Astrocyte of the cerebellum (primary cell): ENCODE measurements at places on chromosomes 6 and 20.

DNA sequence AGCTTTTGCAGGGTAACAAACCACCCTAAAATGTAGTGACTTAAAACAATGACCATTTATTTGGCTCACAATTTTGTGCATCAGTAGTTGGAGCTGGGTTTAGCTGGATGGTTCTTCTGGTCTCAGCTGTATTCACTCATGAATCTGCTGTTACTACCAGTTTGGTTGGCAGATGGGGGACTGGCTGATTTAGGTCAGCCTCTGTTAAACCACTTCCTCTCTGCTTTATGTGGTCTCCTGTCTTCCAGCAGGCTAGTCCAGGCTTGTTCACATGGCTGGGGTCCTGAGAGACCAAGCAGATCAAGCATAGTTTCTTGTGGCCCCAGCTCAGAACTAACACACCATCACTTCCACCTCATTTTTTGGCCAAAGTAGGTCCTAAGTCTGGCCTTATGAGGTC, 67.2 kb upstream of the LAMP5 start:
- DNase-seq: no peak

DNA sequence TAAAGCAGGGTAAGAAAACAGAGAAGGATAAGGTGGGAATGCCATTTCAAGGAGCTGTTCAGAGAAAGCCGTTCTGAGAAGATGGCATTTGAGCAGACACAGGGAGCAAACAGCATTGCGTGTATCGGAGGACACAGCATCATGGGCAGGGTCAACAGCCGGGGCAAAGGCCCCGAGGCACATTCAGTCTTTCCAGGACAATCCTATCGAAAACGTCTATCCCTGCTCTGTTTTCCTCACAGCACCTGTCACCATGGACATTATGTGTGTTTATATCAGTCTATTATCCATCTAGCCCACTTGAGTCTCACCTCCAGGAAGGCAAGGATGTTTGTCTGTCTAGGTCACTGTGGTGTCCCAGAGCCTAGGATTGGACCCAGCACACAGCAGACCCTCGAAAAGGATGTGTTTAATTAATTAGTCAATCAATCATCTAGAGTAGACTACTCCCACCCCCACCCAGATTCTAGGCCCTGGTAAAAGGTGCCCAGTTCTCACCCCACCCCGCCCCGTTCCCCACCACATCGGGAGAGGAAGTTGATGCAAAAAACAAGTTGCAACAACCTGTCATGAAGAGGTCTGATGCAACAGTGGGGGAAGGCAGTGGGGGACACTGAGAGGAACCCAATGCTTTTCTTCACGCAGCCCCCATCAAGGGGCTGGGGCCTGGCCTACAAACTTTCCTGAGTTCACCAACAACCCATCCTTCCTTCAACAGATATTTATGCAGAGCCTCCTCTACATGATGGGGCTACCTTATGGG, 66.6 kb downstream of the PREX1 start:
- DNase-seq: no peak

DNA sequence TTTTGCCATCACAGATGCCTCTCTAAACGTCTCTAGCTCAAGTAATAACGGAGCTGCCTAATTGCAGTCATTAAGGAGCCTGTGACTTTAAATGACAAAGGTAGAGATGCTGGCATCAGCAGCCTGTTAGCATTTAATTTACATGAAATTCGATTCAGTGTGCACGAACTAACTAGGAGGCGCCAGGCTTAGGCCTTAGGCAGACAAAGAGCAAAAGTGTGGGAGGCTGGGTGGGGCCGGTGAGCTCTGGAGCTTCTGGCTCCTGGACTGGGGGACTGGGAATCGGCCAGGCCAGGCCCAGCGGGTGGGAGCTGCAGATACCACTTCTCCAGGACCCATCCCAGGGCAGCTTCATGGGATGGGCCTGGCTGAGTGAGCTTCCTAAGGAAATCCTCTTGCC, 170.0 kb upstream of the AGPAT4 start:
- DNase-seq: peak; percentile 49

- DNase-seq: no peak
Measured at GRCh38 chr6:16450285-16450684, 211.9 kb downstream of the GMPR start.

GRCh38 chr6:161813156-161813555, 539.3 kb upstream of the AGPAT4 start:
- DNase-seq: no peak

DNA sequence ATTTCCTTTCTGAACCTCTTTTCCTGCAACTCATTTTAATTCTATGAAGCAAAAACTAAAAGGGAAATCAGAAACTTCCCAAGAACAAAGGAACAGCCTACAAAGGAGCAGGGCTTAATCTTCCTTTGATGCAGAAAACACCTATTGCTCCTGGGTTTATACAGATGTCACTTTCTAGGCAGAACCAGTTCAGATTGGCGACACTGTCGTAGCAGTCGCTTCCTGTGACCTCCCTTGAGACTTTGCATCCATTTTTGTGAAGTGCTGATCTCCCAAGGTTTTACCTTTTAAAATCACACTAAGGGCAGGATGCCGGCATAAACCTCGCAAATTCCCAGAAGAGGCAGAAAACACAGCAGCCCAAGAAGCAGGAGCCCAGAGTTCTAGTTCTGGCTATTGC, 40.1 kb downstream of the JAG1 start:
- no peak for DNase-seq
